ENCODE measurements at places on chromosomes 1 and 21. TPM values are rescaled to one million over a fixed set of nuclear protein-coding genes. Genes with fewer than 3 reads are reported as not detected.

DNA sequence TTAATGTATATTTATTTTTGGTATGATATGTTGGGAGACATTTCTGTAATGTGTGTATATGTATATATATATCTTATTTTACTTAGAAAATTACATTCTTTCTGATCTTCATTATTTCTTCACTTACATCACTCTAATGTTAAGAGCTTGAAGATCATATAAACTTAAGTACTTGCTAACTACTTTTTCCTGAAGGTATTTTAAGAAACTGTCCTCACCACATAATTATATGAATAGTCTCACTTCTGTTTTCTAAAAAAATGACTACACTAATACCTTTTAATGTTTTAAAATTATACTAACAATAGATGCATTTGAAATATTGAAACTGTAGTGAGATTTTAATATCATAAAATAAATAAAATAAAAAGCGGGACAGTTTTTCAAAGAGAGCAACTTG, 377.1 kb downstream of the LRRIQ3 start:
- DNase-seq: no peak

DNA sequence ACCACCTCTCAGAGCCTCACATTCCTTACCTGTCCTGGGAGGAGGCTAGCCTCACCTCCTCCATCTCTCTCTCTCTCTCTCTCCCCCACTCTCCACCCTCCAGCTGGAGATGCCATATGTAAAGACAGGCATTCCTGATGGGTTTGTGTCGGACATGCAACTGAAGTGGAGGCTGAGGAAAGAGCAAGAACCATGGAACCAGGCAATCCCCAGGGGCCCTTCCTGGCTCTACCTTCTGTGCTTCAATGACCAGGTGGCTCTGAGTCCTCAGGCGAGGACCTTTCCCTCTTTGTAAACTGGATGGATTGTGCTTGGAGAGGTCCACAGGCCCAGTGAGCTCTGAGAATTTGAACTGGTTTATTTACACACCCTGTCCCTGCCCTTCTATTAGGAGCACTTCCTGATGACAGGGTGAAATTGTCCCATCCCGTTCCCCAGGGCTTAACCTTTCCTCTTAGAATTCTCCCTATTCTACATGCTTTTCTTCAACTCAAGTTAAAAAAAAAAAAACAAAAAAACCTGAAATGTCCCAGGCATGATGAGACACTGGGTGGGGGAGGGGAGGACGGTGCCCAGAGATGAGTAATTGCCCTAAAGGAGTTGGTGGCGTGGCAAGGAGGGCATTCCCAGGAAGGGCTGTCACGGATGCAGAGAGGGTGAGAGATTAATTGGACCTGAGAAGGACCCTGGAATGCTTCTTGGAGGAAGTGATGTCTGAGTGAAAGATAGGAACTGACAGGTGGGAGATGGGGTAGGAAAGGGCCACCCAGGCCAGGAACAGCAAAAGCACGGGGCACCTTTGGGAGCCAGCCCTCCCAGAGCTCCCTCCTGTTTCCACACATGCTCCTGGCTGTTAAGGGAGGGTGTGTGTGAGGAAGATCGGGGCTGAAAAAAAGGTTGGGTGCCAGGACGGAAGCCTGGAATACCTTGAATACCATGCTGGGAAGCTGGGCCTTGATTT, 50.2 kb upstream of the WASF2 start:
- no peak for DNase-seq

- DNase-seq: no peak
Observed at GRCh38 chr1:205729945-205730610, 19.9 kb downstream of the NUCKS1 start.

DNA sequence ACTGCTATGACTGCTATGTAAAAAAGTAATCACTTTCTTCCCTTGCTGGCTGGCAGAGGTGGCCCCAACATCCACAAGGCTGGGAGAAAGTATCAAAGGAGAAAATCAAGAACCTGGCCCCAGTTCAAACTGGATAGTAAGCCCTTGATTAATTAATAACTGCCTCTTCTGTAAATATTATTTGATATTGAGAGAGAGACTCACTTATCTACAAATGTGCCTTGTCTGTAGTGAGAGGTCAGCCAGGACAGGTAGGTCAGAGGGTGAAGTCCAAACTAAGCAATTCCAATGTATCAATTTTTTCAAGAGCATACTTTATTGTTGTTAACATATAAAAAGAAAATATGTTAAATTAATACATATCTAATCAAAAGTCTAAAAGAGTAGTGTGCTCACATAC, 23.8 kb upstream of the TARBP1 start:
- no peak for DNase-seq

DNA sequence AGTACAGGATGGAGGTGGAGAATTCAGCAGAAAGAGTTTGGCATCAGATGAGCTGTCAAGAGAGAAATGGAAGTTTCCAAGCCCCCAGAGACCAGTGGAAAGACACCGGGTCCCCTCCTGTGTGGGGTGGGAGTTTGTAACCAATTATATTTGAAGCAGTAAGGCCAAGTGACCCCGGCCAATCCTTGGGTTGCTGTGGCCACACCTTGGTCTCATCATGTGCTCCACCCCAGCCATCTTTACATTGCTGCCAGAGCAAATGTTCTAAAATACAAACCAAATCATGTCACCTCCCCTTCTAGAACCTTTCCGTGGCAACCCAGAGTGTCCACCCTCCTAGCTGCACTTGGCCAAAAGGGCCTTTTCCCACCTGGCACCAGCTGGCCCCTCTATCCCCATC, 86.1 kb downstream of the KCNN3 start:
- no peak for DNase-seq

DNA sequence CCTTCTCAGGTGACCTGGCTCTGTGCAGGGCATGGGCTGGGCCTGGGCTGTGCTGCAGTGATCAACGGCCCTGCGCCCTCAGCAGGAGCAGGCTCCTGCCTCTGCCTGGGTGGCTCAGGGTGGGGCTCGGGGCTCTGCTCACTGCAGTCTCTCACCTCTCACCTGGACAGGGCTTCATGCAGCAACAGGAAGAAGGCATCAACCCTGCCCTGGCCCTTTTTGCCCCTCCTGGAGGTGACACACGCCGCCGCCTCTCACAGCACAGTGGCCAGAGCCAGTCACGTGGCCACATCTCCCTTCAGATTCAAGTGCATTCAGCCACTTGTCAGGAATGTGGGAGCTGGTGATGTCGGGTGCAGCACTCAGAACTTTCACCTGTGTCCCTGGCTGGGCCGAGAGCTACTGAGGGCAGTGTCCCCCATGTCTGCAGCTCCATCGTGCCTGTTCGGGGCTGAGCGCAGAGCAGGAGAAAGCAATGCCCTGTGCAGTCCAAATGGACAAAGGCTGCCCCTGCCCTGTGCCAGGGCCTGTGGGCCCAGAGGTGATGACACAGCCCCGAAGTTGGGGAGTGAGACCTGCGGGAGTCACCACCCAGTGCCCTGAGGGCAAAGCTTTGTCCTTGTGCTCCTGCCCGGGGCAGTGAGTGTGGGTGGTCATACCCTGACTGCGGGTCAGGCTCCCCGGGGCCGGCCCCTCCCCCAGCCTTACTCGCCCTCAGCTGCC, 314.0 kb downstream of the PTPRU start:
- DNase-seq: no peak

DNA sequence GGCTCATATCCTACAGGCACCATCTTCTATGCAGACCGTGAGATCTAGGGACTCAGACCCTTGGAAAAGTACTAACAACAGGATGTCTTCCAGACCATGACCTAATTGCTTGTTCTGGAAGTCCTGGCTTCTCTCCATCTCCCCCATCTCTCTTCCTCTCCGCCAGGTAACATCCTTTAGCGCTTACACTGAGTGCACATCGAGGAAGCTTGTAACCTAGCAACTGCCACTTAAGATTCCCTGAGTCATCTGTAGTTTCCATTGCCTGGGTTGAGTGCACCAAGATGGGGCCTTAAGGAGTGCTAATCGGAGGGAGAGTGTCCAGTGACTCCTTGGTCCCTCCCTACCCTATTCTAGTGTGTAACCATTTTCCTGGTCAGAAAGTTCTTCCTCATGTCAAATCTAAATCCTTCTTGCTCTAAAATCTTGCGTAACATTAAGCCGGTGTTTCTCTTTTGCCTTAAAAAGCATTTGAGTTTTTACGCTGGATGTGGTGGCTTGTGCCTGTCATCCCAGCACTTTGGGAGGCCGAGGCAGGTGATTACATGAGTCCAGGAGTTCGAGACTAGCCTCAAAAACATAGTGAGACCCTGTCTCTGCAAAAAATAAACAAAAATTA, 9.7 kb downstream of the KLHDC8A start:
- DNase-seq: no peak

- DNase-seq: no peak
Observed at GRCh38 chr1:2628933-2629626, 3.7 kb downstream of the MMEL1 start.

CCDC17 gene
- total RNA-seq: 3.3 TPM
